Progenitor cell of endocrine pancreas (in vitro differentiated cells): ENCODE measurements at places on chromosomes 5 and 9.

DNA sequence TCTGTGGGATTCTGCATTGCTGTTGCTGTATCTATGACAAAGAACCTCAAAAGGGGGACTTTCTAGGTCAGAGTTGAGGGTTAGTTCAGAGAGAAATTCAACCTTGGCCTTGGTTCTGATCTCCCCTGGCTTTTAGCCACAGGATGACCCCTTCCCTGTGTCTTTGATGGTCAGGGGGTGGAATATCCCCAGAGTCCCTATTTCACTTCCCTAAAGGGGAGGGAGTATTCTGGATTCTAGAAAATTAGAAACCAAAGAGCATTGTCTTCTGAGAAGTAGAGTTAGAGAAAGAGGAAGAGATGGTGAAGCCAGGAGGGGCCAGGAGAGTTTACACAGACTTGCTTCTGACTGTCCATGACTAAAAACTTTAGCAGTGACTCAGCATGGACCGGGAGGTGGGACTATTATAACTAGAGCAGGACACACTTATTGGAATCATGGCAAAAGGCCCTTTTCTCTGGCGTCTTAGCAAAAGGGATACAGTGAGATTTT, 56.2 kb upstream of the LPAR1 start:
- DNase-seq = no peak

DNA sequence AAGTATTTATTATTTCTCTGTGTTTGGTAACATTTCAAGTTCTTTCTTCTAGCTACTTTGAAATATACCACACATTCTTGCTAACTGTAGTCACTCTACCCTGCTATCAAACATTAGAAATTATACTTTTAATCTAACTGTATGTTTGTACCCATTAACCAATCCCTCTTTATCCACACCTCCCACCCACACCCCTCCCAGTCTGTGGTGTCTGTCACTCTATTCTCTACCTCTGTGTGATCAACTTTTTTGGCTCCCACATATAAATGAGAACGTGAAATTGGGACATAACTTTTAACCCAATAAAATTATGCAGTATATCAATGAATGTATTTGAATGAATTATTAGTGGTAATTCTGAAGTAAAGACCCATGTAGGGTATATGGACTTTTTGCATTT, 79.7 kb downstream of the PBX3 start:
- no peak for DNase-seq

DNA sequence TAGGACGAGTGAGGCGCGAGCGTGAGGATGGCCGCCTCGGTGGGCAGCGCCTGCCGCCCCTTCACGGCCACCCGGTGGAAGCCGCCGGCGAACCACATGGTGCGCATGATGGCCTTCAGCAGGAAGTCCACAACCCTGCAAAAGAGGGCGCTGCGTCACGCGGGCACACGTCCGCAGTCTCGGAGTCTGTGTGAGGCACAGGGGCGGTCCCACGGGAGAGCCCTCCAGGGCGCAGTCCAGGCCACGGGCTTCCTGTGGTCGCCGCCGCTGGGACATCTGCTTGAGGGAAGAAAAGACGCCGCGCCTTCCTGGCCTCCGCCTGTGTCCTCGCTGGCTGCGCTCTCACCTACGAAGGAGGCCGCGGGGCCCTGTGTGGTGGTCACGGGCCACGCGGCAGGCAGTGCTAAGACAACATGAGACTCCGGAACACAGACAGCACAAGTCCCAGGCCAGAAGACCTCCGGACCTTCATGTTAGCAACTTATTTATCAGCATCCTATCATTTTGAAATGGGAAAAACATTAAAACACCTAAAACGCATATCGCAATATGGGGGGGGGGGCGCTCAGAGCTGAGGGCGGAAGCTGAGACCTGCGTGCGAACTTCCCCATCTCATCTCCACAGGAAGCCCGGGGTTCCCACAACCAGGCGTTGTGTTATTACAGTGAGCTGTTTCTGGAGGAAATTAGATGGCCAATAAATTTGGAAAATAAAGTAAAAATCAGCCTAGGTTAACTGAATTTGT, 28.8 kb downstream of the LPCAT1 start:
- no peak for DNase-seq

DNA sequence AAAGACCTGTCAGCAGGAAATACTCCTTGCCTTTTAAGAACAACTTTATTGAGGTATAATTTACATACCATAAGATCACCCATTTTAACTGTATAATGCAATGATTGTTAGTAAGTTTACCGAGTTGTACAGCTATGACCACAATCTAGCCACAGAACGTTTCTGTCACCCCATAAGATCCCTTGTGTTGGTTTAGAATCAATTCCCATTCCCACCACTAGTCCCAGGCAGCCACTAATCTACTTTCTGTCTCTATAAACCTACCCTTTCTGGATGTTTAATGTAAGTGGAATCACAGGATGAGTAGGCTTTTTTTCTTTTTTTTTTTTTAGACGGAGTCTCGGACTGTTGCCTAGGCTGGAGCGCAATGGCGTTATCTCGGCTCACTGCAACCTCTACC, 4.4 kb downstream of the GPR107 start:
- DNase-seq = no peak

DNA sequence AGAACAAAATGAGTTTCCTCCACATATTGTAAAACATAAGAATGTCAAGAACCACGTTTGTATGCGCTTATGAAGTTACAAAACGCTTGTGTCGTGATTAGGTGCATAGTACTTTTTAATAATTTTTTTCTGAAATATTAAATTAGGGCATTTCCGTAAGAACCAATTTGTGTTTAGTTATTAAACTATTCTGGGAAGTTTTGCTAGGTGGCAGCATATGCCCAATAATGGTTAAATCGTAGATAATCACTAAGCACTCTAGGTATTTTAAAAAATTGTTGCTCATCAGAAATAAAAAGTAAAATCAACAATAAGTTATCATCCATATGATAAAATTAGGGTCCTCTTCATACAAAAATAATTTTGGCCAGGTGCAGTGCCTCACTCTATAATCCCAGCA, 5.4 kb downstream of the SRFBP1 start:
- DNase-seq = no peak

DNA sequence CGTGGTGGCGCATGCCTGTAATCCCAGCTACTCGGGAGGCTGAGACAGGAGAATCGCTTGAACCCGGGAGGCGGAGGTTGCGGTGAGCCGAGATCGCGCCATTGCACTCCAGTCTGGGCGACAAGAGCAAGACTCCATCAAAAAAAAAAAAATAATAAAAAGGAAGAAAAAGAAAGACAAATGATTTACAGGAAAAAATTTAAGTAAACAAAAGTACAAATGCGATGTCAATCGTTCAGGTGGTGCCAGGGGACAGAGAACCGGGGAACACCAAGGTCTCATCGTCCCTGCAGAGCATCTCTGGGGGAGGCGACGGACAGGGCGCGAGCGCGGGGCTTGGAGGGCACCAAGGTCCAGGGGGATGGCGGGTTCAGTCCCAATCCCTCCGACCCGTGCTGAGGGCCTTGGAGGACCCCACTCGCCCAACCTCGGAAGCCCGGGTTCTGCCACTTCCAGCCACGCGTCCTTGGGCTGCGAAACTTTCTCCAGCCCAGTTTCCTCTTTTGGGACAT, 607 bp upstream of the HNRNPAB start:
- DNase-seq = no peak

- DNase-seq = no peak
Measured at GRCh38 chr5:168463081-168463480, 23.2 kb upstream of the RARS1 start.

- DNase-seq = no peak
Measured at GRCh38 chr9:112705768-112706427, 12.0 kb downstream of the INIP start.

GRCh38 chr9:32722704-32723103, 60.6 kb upstream of the TMEM215 start:
- no peak for DNase-seq

- no peak for DNase-seq
Measured at GRCh38 chr9:127791085-127791484, 5.3 kb downstream of the CDK9 start.

- DNase-seq = no peak
Measured at GRCh38 chr9:35605351-35606137, 482 bp downstream of the TESK1 start.

DNA sequence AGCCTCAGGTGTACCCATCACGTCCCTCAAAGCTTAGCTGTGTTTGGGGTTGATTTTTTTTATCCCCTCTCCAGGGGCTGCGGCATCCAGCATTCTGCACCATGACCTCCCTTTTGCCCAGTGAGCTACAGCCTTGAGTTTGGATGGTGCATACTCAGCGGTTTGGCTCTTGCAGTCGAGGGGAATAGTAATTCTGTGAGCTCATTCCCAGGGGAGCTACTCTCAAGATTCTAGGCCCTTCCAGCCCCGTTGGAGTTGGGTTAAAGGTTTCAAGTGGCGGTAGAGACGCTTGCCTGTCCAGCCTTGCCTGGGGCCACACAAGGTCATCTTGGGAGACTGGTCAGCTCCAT, 102.2 kb upstream of the SPRY4 start:
- no peak for DNase-seq

- DNase-seq = no peak
Measured at GRCh38 chr5:139046551-139046950, 151.6 kb downstream of the SIL1 start.

DNA sequence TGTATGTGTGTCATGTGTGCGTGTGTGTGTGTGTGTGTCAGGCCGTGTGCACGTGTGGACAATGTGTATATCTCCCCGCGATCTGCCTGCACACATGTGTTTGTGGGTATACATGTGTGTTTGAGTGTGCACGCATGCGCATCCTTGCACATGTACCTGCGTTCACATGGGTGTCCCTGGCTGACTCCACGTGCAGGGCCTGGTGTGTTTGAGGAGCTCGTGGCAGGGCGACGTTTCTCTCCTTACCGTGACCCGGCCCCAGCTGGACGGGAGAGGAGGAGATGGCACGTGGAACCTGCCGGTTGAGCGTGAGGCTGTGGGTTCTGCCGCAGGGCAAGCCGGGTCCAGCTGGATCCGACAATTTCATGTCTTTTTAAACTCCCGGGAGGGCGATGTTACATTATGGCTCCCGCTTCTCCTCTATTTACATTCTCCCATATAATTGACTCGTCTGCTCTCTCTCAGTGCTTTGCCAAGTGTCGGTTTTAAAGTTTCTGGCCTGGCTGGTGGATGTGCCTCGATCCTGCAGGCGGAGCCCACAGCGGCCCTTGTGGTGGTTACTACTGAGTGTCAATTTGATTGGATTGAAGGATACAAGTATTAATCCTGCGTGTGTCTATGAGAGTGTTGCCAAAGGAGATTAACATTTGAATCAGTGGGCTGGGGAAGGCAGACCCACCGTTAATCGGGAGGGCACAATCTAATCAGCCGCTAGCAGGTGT, 5.9 kb downstream of the COL5A1 start:
- no peak for DNase-seq

DNA sequence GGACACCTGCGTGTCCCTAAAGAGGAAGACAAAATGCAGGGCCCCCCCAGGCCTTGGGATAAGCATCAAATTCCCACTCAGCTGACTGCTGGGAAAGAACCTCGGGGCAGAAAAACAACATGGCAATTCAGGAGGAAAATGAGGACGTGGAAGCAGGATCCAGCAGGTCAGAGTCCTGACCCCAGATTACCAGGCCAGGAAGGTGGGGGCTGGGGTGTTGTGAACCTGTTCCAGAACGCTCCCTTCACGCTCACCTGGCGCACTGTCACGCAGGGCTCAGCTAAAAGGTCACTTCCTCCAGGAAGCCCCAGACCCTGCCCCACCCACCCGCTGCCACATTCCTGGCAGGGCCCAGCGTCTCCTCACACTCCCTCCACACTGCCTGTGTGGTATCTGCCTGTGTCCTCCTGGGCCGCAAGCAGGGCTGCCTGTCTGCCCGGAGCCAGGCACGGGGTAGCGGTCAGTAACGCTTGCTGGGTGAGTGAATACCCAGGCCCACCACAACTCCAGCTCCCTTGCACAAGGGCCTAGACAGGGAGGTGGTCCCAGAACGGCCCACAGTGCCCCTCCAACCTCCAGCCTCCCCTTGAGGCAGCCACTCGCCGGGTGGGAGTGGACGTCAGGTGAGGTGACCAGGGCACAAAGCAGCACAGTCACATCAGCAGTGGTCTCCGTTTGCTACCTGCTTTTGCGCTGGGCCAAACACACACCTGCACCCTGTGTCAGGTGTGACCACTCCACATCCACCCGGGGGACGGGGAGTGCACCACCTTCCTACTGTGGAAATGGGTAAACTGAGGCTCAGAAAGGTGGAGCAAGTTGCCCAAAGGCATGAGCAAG, 18.1 kb downstream of the VAV2 start:
- DNase-seq = no peak

DNA sequence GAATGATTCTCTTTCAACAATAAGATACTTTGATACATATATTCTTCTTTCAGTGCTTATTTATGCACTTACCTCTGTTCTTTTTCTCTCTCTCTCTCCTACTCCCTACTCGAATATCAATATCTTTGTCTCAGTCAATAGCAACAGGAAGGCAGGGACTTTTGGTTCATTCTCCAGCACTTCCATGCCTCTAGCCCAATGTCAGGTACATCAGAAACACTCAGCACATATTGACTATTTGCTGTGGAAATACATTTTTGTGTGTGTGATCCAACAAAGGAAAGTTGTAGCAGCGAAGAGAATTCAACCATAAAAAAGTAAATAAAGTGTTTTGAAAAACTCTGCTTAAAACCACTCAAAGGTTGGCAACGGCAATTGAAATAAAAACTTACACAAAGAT, 12.6 kb downstream of the DIRAS2 start:
- no peak for DNase-seq

- peak; percentile 81 for DNase-seq
Measured at GRCh38 chr5:114361724-114362196, at the start of gene KCNN2. TSS of gene KCNN2 (plus strand) at chr5:114362070. CDS start at chr5:114362140, 70 bp downstream.

DNA sequence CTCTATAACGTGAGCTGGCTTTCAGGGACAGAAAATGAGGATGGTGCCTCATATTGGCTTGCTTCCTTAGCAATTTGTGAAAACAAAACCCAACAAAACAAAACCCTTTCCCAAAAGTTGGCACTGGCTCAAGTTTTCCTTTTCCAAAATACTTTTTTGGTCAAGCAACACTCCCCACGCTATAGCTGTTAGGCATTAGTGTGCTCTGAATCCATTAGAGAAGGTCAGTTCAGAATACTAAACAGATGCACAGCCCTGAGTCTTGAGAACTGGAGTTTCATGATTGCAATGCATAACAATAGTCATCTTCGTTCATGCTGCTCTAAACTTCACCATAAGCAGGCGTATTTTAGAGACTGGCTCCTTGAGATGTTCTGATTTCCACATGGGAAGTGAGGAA, 172.0 kb upstream of the KLF9 start:
- no peak for DNase-seq

DNA sequence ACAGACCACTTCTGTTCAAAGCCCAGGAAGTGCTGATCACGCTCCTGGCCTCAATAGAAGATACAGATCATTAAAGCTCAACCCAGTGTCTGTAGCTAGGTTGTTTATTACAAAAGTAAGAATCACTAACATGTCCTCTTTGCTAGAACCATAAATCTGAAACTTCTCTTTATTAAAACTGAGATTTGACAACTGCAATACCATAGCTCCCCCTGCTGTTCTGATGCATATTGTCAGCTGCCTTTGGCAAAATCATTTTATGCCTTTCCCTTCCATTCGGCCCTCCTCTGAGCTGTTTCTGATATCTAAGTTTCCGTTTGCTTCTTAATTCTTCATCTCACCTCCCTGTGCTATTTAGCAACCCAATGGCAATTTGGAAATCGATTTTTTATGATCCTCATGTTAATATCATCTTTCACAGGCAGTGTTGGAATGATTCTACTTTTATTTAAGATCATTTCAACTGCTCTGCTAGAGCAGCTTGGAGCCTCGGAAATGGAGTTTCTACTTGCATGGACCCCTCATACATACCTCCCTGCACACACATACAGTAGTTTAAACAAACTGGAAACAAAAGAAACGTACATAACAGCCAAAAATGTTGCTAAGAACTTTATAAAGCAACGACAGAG, 998.8 kb downstream of the MAT2B start:
- DNase-seq = peak; percentile 24
